Uterus (tissue), 4 donors: ENCODE measurements at places on chromosomes 3 and 15.

DNA sequence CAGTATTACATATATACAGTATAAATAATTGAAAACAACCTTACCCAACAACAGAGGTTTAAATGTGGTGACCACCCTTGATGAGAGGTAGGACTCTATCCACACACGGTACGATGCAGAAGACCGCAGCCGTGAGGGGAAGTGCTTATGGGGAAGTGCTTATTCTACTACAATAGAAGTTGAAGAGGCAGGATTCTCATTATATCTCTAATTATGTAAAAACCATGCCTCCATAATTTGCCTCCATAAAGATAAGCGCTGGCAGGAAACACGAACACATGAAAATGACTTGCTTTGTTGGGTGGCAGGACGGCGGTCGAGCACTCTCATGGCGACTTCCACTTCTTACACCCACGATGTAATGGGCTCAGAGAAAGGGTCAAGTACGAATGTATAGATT lies 7.2 kb upstream of the MUC13 start:
- H3K36me3 ChIP-seq, result no peaks in the 10 kb centered on the region
- H3K27ac ChIP-seq, result no peak overlapping the region
- H3K27me3 ChIP-seq, result no peaks in the 10 kb centered on the region
- no peak overlapping the region for H3K4me3 ChIP-seq
- no peak for DNase-seq

DNA sequence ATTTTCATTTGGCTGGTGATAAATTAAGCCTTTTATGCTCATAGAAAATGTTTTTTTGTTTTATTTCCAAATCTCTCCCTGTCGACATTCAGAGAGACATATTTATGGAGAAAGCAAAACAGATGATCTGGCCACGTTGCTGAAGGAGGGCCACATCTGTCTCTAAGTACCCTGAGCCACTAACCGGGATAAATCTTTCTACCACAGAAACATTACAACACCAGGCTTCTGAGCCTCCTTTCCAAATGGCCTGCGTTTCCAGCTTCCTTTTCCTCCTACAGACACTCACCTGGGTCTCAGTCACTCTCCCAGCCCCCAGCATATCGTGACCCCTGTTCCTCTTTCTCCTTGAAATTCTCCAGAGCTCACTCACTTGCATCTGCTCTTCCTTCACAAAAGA lies 161.0 kb downstream of the ARRDC4 start:
- no peaks in the 10 kb centered on the region for H3K36me3 ChIP-seq
- H3K4me3 ChIP-seq, result no peak overlapping the region
- H3K27ac ChIP-seq, result peak overlapping the region; percentile 36
- DNase-seq, result peak; percentile 53

GRCh38 chr15:94893091-94893490 lies 661.7 kb downstream of the MCTP2 start:
- H3K36me3 ChIP-seq, result no peaks in the 10 kb centered on the region
- H3K4me1 ChIP-seq, result no peaks in the 10 kb centered on the region
- DNase-seq, result no peak
- no peak overlapping the region for H3K27ac ChIP-seq

- H3K4me1 ChIP-seq, result no peaks in the 10 kb centered on the region
- no peaks in the 10 kb centered on the region for H3K36me3 ChIP-seq
- peak overlapping the region; percentile 80 for H3K27ac ChIP-seq
- H3K27me3 ChIP-seq, result no peaks in the 10 kb centered on the region
- H3K4me3 ChIP-seq, result peak overlapping the region; percentile 66
- peak; percentile 16 for DNase-seq
Observed at GRCh38 chr15:51623386-51623938, 891 bp upstream of the DMXL2 start.

DNA sequence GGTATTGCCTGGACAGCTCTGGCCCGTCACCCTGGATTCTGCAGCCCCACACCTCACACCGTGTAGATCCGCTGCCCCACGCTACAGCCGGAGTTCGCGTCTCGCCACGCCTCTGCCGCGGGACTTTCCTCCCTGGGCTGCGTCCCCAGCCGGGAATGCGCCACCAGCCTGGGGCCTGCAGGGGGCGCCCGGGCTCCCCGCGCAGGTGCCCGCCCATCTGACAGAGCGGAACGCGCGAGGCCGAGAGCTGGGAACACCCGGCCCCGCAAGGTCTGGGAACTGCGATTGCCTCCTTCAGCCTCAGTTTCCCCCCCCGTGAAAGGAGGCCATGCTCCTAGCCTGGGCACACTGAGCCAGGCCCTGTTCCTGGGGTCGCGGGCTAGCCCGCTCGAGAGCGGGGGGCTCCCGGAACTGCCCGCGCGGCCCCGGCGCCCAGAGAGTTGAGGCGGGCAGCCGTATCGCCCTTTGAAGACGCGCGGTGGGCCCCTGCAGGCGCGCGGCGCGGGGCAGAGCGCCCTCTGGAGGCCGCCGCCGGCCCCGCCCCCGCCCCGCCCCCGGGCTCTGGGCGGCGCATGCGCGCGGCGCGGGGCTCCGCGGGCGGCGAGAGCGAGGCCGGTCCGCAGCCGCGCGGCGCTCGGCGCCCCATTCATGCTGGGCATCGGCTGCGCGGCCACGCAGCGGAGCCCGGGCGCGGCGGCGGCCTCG lies at the start of gene PLXNA1:
Gene PLXNA1, plus strand, starts transcription at position 645 of the 705 bp plus-strand sequence. CDS start 5,479 bp downstream, outside the sequence.
- H3K27ac ChIP-seq, result peak within 1 kb of the TSS; percentile 80
- H3K36me3 ChIP-seq, result no peaks in the 10 kb centered on the region

DNA sequence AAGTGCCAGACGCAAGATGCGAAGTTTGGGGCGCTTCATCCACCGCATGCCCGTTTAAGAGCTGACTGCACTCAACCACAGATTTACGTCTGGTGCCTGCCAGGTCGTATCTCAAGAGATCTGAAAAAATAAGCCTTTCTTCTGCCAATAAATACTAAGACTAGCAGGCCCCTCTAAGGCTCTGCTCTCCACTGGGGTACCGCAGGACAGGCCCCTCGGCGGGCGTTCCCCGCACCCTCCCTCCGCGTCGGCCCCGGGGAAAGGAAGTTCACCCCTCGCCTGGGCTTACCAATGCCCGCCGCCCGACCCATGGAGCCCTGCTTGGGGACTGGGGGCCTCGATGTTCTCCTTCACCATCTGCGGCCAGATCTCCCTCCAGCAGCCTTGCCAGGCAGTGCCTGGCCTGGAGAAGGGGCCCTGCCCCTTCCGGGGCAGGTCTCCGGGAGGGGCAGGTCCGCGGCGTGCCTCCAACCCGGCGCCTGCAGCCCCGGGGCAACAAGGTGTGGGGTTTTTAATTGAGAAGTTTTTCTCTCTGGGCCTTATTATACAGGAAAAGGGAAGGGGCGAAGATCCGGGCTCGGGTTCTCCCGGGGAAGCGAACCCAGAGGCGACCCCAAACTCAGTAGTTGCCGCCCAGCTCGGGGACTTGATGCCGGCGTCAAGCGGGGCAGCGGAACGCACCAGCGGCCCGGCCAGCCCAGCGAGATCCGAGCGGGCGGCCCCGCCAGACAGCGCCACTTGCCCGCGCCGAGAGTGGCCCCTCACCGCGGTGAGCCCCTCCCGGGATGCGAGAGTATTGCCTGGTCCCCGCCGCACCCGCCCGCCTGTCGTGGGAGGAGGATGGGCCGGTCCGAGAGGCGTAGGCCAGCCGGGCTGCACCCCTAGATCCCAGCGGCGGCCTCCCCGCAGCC lies 735 bp downstream of the GOLGA8B start:
- no peaks in the 10 kb centered on the region for H3K27me3 ChIP-seq
- peak; percentile 22 for DNase-seq
- H3K36me3 ChIP-seq, result no peaks in the 10 kb centered on the region
- H3K27ac ChIP-seq, result peak overlapping the region; percentile 55

- H3K36me3 ChIP-seq, result no peaks in the 10 kb centered on the region
- H3K4me3 ChIP-seq, result no peak overlapping the region
- H3K4me1 ChIP-seq, result no peaks in the 10 kb centered on the region
Observed at GRCh38 chr3:9452417-9452816, 55.0 kb downstream of the SETD5 start.

DNA sequence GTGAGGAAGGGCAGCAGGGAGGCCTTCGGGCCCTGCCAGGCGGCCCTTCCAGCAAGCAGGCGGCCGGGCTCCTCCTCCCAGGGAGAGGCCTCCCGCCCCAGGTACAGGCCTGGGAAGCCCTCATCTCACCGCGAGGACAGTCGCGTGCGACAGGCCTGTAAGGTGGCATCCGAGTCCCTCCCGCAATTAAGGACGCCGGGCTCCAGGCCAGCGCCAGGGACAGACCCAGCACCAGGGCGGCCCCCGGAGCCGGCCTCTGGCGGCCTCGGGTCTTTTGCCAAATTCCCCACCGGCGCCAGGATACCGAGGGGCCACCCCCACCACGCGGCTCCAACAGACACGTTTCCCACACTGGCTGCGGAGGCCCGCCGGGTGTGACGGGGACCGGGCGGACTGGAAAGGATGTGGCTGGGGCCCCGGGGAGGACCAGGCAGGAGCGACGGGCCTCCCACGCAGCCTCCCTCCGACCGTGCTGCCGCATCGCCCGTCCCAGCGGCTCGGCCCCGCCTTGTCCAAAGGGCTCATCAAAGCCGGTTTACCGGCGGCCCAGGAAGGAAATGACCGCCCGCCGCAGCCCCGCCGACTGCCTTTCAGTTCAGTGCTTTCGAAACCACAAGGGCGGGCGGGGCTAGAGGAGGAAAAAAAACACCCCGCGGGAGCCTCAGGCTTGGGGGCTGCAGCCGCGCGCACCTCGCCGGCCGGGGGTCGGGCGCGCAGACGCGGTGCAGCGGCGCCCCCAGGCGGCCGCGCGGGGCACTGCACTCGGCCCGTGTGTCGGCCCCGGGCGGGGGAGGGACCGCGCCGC lies 11.3 kb downstream of the XXYLT1 start:
- no peaks in the 10 kb centered on the region for H3K27me3 ChIP-seq
- DNase-seq, result peak; percentile 95
- peaks cover 7% of the 10 kb centered on the region for H3K4me1 ChIP-seq
- peak overlapping the region; percentile 87 for H3K27ac ChIP-seq

DNA sequence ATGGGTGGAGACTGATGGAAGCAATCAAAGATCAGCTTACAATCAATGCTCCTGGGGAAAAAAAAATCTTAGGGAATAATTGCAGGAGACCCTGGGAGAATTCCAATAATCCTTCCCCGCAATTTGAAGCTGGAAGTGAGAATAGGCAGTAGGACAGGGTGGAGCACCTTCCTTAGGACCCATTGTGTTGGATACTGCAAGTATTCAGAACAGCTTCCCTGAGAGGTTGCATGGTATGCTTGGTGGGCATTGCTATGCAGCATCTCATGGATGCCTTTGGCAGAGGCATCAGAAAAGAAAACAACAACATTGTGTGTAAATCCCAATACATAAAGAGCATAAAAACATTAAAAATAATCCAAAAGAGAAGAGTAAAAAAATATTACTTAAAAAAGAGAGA lies 24.6 kb upstream of the DUT start:
- no peaks in the 10 kb centered on the region for H3K27me3 ChIP-seq
- no peak for DNase-seq
- no peaks in the 10 kb centered on the region for H3K4me1 ChIP-seq
- H3K36me3 ChIP-seq, result no peaks in the 10 kb centered on the region
- H3K4me3 ChIP-seq, result no peak overlapping the region

DNA sequence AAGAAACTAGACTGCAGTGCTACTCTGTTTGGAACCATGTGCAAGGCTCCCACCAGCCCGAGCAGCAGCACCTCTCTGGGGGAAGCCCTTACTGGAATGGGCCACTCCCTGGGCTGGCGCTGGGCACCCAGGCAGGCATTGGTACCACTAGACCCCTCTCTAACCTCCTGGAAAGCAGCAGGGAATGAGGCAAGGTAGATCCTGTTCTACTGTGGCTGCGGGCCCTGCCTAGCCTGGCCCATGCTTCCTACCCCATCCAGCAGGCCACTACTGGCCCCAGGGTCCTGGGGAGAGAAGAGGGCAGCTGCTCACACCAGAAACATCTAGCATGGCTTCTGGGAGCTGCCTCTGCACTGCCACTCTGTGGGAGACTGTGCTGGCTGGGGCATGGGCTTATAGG lies 44.8 kb downstream of the MESD start:
- H3K4me1 ChIP-seq, result no peaks in the 10 kb centered on the region
- H3K4me3 ChIP-seq, result no peak overlapping the region
- H3K27me3 ChIP-seq, result no peaks in the 10 kb centered on the region
- H3K36me3 ChIP-seq, result no peaks in the 10 kb centered on the region
- DNase-seq, result peak; percentile 10

DNA sequence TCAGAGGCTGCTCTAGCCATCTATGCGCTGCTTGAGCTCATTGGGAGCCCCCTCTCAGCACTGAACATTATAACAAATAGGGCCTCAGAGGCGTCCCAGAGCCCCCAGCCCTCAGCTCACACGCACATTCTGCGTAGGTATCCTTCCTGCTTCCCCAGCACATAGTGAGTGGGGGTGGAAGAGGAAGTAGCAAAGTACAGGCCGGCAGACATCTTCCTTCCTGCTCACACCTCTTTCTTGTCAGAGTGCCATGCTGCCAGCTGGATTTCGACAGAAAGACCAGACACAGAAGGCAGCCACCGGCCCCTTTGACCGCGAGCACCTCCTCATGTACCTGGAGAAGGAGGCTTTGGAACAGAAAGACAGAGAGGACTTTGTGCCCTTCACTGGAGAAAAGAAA lies 16.6 kb downstream of the TMOD2 start:
- H3K27me3 ChIP-seq, result no peaks in the 10 kb centered on the region
- no peaks in the 10 kb centered on the region for H3K36me3 ChIP-seq
- no peak for DNase-seq
- no peak overlapping the region for H3K4me3 ChIP-seq

DNA sequence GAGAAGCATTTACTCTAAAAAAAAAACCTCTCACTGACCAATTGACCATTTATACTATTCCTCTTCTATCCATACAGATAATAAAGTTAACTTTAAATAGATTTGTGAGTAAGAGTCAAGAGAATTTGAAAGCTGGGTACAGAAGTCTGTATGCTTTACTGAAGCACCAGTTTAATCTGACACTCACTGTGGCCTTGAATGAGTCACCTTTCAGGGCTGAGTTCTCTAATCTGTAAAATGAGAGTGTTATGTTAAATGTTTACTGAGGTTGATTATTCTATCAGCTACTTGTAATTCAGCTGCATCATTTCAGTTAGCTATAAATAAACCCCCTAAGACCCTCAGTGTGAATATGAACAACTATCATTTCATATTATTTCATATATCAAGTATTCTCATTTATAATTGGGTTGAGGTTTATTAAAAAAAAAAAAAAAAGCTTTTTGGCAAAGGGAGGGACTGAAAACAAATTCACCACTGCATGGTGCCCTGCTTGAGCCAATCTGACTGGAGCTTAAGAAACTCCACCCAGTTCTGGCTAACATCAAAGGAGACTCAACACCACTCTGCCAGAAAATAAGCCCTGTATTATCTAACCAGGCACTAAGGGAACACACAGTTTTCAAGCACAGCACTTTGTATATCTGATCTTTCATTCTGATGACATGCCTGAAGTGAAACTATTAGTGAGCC lies 2.8 kb downstream of the MAP4 start:
- no peaks in the 10 kb centered on the region for H3K36me3 ChIP-seq
- H3K4me1 ChIP-seq, result peaks cover 4% of the 10 kb centered on the region
- peak; percentile 55 for DNase-seq
- H3K4me3 ChIP-seq, result no peak overlapping the region
